ENCODE measurements at places on chromosomes 2 and 18.

GRCh38 chr2:222261504-222261903, 37.3 kb downstream of the PAX3 start:
- DNase-seq: no peak

GRCh38 chr18:42392416-42392815, 437.4 kb downstream of the PIK3C3 start:
- DNase-seq: no peak

DNA sequence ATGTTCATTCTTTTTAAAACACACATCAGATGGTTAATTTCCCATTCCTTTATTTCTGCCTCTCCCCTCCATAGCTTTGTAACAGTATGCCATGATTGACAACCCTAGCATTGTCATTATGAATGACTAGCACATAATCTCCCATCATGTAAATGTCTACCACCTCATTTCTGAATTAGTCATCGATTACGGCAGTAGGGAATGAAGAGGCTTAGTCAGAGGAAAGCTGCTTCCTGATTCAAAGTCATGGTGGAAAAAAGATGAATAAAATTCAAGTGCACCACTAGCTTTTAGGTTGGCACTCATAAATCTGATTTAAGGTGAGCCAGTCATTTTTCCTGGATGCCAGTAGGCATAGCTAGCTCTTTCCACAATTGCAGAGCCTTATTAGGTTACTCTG, 19.1 kb upstream of the ACMSD start:
- no peak for DNase-seq

DNA sequence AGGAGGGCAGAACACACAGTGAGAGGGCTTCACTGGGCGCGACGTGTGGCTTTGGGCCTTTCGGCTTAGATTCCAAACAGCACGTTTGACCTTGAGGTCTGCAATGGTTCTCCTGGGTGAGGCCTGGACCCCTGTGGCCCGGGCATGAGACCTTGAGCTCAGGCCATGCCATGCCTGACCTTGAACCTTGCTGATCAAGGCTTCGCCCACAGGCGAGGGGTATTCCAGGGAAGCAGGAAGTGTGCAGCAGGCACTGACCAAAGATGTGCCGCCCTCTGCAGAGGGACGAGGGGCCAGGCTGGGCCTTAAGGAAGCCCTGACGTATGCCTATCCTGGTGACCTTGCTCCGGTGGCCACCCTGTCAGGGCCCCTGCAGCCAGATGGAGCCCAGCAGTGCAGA, 178.3 kb upstream of the HDAC4 start:
- DNase-seq: no peak

GRCh38 chr2:64928813-64929212, 60.4 kb upstream of the SLC1A4 start:
- no peak for DNase-seq

DNA sequence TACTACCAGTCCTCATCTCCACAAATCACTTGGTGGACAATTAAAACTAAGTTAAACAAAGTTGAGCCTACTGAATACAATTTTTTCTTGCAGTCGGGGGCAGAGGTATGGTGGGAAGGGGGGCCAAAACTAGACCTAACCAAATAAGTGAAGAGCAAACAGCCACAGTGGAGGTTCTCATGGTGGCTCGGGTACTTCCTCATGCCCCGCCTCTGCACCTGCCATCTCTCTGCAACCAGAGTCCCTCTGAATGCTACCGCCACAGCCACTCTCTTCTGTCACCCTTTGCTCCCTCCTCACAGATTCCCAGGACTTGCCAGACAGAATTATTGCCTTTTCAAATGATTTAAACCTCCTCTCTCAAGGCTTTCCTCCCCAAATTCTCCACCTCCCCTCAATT, 204.2 kb downstream of the TMEM247 start:
- DNase-seq: no peak

- DNase-seq: no peak
Observed at GRCh38 chr2:74514368-74515270, at the start of gene TLX2. Gene TLX2, plus strand, starts transcription at chr2:74514450. Its CDS starts 357 bp downstream, at chr2:74514807.

DNA sequence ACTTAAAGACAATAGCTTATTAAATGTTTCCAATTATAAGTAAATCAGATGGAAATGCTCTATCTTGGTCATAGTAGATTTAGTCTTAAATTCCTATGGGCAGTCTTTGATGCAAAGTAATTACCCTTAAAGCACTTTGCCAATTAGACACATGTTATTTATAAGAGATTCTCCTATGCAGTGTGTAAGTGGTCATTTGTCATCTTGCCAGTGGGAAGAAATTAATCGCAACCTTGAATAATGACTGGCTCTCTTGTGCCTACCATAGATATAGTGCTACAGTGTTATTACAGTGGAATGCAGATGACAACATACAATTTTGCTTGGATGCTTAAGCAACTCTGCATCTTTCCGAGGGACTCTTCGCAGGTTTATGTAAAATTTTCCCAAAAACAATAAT, 311.0 kb upstream of the THUMPD2 start:
- no peak for DNase-seq

DNA sequence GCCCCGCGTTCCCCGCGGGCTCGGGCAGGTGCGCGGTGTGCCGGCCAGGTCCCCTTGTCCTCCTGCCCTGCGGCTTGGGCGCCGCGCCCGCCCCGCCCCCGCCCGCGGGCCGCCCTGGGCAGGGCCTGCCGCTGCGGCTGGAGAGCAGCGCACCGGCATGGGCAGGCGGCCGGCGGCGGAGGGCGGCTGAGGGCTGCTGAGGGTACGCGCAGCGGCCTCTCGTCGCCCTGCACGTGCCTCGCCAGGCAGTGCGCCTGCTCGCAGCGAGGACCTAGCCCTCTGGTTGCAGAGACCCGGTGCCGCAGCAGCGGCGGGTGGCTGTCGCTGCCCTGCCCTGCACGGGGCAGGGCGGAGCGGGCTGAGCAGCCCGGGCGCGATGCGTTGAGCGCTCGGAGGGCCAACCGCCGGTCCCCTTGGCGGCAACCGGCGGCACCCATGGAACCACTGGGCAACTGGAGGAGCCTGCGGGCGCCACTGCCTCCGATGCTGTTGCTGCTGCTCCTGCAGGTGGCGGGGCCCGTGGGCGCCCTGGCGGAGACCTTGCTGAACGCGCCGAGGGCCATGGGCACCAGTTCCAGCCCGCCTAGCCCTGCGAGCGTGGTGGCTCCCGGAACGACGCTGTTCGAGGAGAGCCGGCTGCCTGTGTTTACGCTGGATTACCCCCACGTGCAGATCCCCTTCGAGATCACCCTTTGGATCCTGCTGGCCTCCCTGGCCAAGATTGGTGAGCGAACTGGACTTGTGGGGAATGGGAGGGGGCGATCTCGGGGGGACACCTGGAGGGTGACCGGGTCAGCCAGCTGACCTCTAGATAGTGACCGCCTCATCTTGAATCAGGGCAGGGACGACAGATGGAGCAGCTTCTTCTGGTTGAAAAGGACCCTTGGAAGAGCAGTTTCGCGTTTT, at the start of gene SLC9A2:
Gene SLC9A2 (plus strand): TSS at position 140 of the 906 bp plus-strand sequence. CDS start 296 bp downstream, at position 436.
- no peak for DNase-seq

DNA sequence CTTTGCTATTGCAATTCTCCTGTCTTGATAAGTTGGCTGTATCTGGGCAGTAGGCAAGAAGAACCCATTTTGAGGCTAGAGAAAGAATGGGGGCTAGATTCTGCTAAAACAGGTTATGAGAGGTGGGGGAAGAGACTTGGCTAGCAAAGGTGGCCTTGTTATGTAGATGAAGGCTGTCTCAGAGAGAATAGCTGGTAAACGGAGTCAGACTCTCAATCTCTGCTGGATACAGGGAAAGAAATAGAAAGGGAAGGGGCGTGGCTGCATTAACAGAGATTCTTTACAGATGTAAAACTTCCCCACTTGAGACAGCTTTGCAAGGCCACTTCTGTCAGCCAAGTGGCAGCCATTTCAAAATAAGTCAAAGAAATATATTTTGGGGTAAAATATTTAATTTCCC, 38.1 kb upstream of the ARHGAP25 start:
- DNase-seq: no peak

DNA sequence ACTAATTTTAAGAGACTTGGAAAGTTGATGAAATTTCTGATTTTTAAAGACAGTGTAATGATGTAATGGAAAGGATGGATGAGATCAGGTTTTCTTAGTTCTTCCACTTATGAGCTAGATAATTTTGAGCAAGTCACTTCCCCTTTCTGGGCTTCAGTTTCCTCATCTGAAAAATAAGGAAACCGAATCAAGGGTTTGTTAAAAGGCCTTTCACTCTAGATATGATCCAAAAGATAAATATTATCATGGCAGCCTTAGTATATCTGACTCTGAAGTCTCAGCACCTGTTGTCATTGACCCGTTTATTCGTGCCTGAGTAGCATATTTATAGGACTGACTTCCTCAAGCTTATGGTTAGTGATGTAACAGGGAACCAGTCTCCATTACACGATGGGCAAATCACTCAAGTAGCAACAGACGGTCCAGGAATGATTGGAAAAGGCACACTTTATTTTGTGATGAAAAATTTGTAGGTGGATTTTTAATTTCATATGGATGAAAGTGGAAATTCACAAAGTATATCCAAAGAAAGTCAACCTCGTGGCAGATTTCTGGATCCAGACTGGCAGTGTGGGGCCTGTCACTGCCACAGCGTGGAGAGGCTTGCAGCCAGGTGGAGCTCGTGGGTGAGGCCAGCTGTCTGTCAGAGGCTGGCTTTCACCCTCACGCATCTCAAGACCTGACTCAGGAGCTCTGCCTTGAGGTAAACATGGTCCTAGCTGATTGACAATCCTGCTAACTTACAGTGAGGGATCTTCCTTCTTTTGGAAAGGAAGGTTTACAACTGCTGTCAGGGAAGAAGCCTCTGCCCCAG, 137.9 kb upstream of the CXCR4 start:
- DNase-seq: no peak

GRCh38 chr18:8800445-8800844, 95.1 kb downstream of the MTCL1 start:
- DNase-seq: no peak

DNA sequence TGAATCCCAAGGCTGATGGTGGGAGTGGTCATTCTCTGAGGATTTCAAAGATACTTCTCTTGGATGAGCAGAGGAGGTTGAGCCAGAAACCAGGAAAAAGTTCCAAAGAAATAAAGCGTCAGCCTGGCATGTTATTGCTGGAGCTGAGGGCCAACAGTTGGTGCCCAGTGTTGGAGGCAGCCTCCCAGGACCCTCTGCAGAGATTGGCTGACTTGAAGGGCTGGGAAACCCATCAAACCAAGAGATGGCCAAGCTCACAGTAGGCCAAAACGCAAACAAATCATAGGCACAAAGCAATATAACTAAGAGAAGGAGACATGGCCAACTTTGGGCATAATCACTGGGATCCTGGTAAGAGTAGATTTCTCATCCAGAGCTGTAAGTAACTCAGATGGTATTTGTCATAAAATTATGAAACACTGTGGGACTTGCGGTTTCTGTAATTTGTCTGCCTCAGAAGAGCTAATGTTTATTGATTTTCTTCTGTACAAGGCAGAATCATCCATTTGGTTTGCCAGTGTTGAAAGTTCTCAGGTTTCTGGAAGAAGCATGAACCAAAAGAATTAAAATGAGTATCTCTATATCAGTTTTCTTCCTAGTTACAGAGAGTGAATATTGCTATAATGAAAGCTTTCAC, 108.3 kb downstream of the ATL2 start:
- no peak for DNase-seq

GRCh38 chr2:188042412-188042811, 249.3 kb upstream of the GULP1 start:
- DNase-seq: no peak

DNA sequence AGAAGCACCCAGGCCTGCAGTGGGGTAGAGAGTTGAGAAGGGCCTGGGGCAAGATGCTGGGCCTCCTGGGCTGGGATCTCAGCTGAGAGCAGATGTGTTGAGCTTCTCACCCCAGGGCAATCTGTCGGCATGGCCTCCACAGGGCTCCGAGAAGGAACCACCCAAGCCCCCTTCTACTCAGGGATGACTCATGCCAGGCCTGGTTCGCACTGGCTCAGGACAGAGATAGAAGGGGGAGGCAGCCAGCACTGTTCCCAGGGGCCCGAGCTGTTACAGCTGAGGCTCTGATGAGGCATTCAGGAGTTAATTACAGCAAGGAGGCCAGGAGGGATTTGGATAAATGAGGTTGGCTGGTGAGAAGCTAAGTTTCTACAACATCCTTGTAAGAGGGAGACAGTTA, 62.5 kb downstream of the CENPO start:
- no peak for DNase-seq

DNA sequence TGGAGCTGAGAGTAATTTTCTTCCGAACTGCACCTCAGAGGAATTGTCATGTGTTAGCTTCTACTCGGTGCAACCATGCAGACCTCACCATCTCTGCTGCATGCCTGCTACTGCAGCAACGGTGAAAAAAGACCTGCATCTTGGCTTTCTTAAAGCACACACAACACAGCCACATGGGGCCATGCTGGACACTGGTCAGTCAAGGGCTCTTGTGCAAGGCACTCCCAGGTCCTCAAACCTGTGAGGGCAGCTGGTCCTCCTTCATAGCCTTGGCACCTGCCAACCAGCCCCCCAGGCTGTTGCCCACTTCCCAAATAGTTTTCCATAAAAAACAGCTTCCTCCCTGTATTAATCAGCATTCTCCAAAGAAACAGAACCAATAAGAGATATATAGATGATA, 113.5 kb upstream of the TEX51 start:
- DNase-seq: no peak

DNA sequence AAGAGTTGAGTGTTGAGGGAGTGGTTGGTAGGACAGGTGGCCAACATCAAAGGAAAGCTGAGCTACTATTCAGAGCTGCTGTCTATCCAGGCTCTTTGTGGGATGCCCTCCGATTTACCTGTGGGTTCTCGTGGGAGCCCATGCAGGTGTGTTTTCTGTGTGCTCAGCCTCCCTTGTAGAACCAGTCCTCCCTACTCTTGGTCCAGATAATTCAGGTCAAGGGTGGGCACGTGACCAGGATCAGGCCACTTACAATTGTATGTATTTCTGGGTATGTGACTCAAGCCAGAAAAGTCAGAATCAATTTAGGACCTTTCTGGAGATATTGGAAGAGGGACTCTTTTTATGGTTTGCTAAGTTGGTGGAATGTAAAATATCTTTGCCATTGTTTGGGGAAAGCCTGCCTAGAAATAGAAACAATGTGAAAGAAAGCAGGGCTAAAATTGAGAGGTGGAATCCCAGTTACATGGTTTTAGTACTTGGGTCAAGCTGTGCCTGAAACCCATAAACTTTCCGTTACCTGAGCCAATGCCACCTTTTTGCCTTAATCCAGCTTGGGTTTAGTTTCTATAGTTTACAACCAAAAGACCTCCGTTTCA, 93.2 kb downstream of the PDCL3 start:
- DNase-seq: no peak

- no peak for DNase-seq
Observed at GRCh38 chr2:66305718-66306117, 129.2 kb upstream of the MEIS1 start.

- no peak for DNase-seq
Observed at GRCh38 chr18:79283929-79284328, 111.8 kb upstream of the NFATC1 start.

DNA sequence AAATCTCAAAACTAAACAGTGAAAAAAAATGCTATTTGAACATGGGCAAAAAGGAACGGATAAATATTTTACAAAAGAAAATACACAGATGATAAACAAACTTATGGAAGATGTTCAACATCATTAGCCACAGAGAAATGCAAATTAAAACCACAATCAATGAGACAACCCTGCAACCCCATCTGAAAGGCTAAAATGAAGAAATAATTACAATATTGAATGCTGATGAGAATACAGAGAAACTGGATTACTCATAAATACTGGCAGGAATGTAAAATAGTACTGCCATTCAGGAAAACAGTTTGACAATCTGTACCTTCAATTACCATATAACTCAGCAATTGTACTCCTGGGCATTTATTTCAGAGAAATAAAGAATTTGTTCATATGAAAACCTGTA, 193.1 kb upstream of the UBE2E3 start:
- no peak for DNase-seq

GRCh38 chr2:216842636-216843035, 17.2 kb downstream of the TNP1 start:
- no peak for DNase-seq
